ENCODE measurements at places on chromosomes 4 and X.

GRCh38 chr4:106795326-106795725 lies 240.8 kb downstream of the DKK2 start:
- DNase-seq, result no peak

DNA sequence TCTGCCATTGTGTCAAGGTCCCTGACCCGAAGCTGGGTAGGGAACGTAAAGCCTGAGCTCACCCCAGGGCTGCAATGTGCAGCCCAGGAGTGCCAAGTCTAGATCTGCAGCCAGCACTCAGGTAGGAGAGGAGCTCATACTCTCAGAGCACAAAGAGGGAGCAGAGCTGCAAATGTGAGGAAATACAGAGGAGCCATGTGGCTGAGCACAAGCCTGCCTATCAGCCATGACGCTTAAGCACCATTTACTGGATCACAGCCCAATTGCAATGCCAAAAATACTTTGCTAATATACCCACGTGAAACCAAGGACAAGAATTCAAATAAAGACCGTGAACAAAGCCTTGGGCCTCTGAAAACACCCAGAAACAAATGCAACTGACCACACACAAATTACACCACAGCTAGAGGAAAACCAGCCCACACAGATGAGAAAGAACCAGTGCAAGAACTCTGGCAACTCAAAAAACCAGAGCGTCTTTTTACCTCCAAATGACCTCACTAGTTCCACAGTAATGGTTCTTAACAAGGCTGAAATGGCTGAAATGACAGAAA lies 69.0 kb upstream of the HPF1 start:
- DNase-seq, result no peak

- no peak for DNase-seq
Measured at GRCh38 chr4:24853142-24853541, 57.8 kb downstream of the SOD3 start.

DNA sequence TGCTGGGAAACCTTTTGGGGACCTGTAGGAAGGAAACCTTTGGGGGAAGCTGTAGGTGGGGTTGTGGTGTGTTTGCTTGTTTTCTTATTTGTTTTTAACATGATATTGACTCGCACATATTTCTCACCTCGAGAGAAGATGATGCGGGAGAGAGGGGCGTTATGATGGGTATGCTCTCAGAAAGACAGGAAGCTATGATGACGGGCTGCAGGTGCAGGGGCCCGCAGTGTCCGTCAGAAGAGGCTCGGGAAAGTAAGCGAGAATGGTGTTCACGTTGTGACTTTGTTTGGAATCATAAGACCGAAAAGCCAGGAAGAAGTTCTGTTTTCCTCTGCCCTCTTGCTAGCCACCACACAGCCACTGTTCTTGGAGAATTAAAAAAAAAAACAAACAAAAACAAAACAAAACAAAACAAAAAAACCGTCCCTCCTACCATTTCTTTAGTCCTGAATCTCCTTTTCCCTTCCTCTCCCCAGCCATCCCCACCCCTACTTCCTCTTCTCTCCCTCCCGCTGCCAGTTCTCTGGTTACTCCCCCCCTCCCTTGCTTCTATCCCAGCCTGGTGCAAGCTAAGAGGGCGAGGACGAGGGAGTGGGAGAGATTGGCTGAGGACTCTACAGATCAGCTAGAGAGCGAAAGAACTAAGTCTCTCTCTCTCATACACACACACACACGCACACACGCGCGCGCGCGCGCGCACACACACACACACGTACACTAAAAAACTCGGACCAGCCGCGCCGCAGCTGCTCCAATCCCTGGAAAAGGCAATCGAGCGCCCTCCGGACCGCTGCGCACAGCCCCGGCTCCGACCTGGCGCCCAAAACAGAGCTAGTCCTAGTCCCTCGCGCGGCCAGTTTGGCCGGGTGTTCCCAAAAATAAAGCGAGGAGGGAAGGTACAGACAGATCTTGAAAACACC lies at the start of gene BMP3:
Gene BMP3 (plus strand): TSS at position 648 of the 920 bp plus-strand sequence. CDS start 577 bp downstream, outside the sequence.
- no peak for DNase-seq

DNA sequence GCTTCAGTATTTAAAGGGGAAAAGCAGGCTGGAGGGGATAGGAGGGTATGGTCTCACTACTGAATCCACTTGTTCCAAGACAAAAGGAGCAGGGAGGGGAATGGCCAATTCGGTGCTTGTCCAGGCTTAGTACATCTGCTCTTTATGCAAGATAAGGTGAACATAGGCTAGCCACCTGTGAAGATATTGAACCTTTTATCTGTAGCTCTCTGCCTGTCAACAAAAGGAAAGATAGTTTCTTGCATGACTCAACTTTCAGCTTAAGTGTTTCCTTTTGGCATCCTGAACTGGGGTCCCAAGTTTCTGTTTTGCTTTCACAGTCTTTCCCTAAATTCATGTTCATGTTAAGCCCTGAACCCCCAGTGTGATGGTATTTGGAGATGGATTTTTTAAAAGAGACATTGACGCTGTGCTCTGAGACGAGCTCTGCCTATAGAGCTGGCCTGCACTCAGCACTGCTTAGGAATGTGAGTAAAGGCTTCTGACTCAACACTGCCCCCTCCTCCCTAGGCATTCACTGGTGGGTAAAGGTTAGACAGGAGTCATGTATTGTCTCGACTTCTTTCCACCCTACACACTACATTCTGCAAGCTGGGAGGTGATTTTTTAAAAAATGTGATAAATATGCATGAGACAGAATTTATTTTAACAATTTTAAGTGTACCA lies 28.2 kb downstream of the FAM149A start:
- no peak for DNase-seq

- DNase-seq, result no peak
Measured at GRCh38 chrX:12308420-12308819, 170.1 kb downstream of the FRMPD4 start.

DNA sequence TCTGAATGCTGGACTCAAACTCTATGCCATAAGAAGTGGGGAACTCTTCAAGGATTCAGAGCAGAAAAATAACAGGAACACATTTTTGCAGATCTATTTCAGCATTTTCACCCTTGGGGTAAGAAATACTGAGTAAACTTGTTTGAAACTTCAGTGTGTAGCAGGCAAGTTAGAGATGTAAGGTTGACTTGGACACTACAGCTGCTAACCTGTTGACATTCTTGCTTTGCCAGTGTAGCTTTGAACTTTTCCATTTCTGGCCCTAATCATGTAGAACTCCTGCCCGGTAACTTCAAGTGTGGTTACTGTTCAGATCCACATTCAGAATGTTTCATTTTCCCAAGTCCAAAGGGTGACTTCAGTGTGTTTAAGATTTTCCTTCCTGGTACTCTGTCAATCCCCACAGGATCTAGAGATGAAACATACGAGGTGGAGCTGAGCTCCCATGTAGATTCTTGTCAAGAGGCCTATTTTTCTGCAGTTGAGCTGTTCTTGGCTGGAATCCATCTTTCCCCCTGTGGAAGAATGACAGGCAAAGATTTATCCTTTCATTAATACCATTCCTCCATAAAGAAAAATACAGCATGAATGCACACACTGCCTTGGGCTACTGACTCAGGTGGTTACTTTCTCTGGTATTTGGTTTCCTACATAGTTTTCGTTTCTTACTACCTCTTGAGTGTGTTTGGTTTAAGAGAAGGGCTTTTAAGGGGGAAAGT lies 34.1 kb downstream of the FHDC1 start:
- no peak for DNase-seq

GRCh38 chrX:112677167-112677566 lies 2.6 kb downstream of the LHFPL1 start:
- no peak for DNase-seq

All from hippocampal formation (tissue), 2 donors.